ENCODE measurements at places on chromosomes 6 and 20.

DNA sequence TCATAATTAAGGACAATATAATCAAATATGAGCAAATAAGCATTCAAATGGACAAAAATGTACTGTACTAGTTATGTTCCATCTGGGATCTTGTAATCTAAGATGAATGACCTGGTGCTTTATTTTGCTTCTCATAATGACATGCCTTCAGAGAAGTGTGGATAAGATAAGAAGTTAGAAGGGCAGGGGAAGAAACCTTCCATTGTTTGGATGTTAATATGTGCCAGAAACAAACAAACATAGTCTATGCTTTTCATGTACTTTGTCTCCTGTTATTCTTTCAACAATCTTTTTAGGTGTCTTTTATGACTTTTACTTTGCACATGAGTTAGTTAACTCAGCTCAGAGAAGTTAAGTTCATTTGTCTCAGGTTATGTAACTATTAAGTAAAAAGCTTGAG lies 511.5 kb upstream of the SOX4 start:
- H3K27ac ChIP-seq: no peak overlapping the region
- H3K36me3 ChIP-seq: no peaks in the 10 kb centered on the region
- no peak for DNase-seq
- H3K4me3 ChIP-seq: no peak overlapping the region
- H3K27me3 ChIP-seq: no peaks in the 10 kb centered on the region

DNA sequence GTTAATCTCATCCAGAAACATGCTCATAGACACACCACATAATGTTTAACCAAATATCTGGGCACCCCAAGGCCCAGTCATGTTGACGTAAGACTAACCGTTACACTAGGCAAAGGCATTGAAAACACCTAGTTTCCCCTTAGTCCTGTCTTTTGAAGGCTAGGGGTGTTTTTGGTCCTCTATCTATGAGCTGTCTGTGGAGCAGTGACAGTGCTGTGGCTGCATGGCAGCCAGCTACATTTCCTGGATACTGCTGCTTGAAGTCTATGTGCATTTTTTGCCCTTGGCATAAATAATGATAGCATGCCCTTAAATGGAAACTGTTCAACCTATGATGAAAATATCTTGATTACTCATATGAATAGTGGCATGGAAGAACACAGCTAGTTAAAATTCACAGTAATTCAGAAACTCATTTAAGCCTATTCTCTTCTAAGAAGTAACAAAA lies 18.6 kb downstream of the FARS2 start:
- DNase-seq: no peak
- H3K27me3 ChIP-seq: no peaks in the 10 kb centered on the region
- H3K27ac ChIP-seq: no peak overlapping the region
- H3K36me3 ChIP-seq: no peaks in the 10 kb centered on the region
- H3K4me3 ChIP-seq: no peak overlapping the region

DNA sequence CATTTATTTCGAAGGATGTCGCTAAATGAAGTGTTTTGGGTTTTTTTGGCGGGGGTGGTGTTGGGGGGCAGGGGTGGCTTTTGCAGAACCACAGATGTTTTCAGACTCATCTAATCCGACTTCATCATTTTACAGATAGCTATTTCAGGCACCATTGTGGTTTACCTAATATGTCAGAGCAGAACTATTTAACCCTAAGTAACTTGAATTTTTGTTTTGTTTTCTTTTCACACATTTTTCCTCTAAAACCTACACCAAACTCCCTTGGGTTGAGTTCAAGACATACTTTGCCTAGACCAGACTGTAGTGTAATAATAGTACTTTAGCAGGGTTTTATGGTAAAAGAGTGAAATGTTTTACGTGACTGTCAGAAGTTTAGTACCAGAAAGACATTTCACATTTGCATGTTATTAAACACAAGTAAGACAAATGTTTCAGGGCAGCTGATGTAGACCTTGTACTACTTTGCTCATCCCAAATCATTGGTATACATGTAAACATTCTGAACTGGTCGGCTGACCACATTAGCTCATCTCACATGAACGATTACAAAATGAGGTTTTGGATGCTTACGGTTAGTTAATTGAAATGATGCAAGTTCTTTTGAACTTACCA lies 37.7 kb downstream of the MAP3K4 start:
- no peaks in the 10 kb centered on the region for H3K4me1 ChIP-seq
- H3K27ac ChIP-seq: no peak overlapping the region
- H3K4me3 ChIP-seq: no peak overlapping the region
- no peaks in the 10 kb centered on the region for H3K36me3 ChIP-seq

DNA sequence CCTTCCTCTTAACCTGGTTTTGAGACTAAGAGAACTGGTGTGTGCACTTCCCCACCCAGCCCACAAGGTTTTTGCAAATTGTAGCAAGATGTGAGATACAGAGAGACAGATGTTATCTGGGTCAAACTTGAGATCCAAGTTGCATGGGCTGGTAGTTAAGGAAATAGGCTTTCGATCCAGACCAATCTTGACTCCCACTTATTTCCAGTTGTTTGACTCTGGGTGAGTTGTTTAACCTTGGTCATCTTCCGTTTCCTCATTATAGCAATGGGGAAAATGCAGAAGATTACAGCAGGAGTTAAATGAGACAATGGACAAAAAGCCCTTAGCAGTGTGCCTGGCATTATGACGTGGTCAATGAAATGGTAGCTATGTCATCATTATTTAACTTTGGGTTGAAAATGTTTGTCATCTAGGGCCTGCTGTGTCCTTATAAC lies 1.7 kb downstream of the SNX21 start:
- no peaks in the 10 kb centered on the region for H3K27me3 ChIP-seq
- H3K4me1 ChIP-seq: peaks cover 13% of the 10 kb centered on the region
- no peak overlapping the region for H3K27ac ChIP-seq
- no peak overlapping the region for H3K4me3 ChIP-seq
- DNase-seq: no peak

DNA sequence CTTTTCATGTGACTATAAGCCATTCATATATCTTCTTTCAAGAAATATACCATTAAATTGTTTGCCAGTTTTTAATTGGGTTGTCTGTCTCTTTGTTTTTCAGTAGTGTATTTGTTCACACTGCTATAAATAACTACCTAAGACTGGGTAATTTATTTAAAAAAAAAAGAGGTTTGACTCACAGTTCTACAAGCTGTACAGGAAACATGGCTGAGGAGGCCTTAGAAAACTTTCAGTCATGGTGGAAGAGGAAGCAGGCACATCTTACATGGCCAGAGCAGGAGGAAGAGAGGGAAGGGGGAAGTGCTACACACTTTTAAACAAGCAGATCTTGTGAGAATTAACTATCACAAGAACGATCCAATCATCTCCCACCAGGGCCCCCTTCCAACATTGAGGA lies 255.3 kb downstream of the EPM2A start:
- no peak overlapping the region for H3K27ac ChIP-seq
- H3K4me3 ChIP-seq: no peak overlapping the region
- no peaks in the 10 kb centered on the region for H3K27me3 ChIP-seq
- DNase-seq: no peak
- H3K4me1 ChIP-seq: no peaks in the 10 kb centered on the region
